ENCODE measurements at places on chromosomes 5 and 9.

DNA sequence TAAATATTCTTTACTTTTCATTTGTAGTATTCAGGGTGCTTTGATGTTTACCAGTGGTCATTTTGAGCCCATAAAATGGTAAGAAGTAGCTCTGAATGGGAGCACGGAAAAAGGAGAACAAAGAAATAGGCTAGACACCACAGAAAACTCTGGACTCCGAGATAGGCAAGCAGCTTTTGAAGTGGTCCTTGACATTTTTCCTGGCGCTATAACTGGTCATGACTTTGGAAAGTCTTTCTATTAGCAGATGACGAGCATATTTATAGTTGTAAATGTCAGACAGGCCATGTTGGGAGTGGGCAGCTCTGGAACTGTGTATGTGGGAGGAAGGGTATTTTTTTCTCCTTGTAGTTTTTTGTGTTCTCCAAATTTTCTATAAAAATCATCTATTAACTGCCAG lies 126.1 kb upstream of the POC5 start:
- no peak for DNase-seq

GRCh38 chr9:33687779-33688178 lies 107.6 kb upstream of the PRSS3 start:
- DNase-seq, result no peak

DNA sequence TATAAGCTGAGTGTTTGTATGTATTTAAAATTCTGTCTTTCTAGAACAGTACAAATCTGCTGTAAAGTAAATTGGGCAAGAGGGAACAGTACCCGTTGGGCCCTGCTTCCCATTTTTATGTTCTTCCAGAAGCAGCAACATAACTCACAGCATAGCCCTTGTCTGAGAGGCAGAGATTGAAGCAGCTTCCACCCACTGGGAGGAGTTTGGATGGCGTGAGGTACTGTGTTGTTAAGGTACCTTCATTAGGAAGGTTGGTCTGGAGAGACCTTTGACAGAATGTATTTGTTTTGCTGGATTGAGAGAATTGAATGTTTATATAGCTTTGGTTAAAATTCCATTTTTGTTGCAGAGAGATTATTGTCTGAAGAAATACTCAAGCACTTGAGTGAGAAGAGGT lies 24.8 kb downstream of the RAI14 start:
- DNase-seq, result no peak

GRCh38 chr9:128216781-128217553 lies 13.8 kb downstream of the DNM1 start:
- no peak for DNase-seq

DNA sequence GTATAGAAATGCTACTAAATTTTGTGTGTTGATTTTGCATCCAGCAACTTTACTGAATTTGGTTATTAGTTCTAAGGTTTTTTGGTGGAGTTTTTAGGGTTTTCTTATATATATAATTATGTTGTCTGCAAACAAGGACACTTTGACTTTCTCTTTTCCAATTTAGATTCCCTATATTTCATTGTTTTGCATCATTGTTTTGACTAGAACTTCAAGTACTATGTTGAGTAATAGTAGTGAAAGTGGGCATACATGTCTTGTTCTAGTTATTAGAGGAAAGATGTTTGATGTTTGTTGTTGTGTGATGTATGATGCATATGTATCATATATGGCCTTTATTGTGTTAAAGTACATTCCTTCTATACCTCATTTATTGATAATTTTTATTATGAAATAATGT lies 362.3 kb upstream of the PRR16 start:
- DNase-seq, result no peak

DNA sequence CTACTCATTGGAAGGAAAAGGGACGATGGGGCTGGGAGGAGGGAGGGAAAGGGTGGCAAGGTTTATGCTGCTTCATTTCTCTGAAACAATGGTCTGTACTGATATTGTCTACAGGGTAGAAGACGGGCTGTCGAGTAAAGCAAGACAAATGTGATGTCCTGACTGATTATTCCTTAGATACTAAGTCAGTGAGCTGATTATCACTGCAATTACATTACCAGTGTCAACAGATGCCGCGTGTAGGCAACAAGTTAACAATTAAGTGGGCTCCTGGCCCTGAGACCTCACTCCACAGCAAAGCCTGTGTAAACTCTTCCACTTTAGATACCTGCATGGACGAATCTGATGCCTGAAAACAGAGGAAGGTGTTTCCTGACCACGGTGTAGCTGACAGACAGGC lies 602.8 kb downstream of the IRX1 start:
- DNase-seq, result no peak

- DNase-seq, result no peak
Measured at GRCh38 chr9:125785248-125785751, 38.1 kb downstream of the PBX3 start.

- DNase-seq, result no peak
Measured at GRCh38 chr5:96377597-96377996, 55.5 kb downstream of the PCSK1 start.

- no peak for DNase-seq
Measured at GRCh38 chr9:35568196-35568595, 36.9 kb upstream of the TESK1 start.

GRCh38 chr9:6134661-6135180 lies 80.9 kb upstream of the IL33 start:
- no peak for DNase-seq

- DNase-seq, result no peak
Measured at GRCh38 chr9:97548379-97548778, 46.9 kb downstream of the TMOD1 start.

GRCh38 chr5:32916648-32917047 lies 205.5 kb downstream of the NPR3 start:
- no peak for DNase-seq

- no peak for DNase-seq
Measured at GRCh38 chr5:32319392-32319791, 6.7 kb upstream of the MTMR12 start.

DNA sequence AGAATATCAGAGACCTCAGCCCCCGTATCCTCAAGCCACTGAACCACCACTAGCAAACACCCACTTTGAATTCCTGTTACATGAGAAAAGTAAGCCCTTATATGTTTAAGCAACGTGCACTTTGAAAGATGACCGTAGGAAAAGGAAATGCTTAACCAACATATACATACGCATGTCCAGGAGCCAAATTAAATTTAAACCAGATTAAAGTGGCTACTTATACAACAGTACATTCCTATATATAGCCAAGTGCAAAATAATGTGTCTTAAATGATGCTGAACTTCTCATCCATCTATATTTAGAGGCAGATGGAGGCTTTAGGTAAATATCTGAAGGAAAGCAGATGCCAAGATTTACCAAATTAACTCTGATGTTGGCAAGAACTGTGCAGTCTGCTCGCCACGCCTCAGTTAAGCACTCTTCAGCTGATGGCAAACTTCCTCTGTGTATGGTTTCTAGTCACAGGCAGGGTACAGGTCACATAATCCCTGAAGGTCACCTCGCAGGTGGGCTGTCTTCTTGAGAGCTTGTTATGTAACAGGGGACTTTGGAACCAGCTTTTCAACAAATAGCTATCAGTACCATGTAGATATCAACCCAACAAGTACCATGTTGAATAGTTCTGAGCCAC lies 8.6 kb downstream of the GCNT4 start:
- no peak for DNase-seq

- no peak for DNase-seq
Measured at GRCh38 chr5:88830567-88830966, 52.4 kb downstream of the MEF2C start.

DNA sequence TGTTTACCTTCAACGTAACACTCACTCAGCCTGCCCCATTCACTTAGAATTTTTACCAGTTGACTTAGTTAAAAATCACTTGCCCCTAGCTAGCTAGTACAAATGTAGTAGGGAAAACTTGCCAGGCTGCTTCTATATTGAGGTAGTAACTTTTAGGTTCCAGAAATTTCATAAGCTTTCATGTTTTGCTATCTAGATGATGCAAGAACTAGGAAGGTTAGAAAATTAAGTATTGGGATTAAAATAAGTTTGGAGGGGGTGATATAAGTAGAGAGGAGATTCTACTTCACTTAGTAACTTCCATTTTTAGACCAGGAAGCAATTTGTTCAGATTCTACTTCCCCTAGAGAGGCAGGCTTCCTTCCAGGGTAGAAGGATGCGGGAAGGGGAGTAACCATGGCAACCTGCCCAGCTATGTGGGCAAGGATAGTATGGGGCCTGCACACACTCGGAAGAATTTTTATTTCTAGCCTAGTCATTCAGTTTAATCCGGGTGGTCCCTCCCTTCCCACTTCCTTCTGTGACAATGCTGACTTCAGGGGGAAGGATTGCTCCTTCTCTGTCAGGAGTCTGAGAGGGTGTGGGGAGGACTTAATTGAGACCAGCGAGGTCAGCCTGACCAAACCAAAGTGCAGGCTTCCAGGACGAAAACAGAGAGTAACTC lies 4.2 kb downstream of the DAB2 start:
- peak; percentile 50 for DNase-seq

DNA sequence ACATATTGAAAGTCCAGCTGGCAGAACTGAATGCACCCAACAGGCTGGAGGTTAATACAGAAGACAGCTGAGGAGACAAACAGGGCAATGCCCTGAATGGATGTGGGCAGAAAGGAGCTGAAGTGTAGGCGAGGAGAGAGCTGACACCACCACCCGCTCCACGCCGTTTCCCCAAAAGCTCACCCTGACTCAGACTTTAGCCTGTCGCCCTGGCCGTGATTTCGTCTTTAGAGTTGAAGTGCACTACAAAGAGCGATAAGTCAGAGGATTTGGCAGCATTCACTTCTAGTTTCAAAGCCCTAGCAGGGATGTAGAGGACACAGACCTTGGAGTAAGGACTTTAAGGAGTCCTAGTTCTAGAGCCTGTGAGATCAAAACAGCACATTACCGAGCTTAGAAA lies 2.2 kb upstream of the ERAP1 start:
- no peak for DNase-seq

- no peak for DNase-seq
Measured at GRCh38 chr5:134255418-134256150, 29.7 kb upstream of the PPP2CA start.

DNA sequence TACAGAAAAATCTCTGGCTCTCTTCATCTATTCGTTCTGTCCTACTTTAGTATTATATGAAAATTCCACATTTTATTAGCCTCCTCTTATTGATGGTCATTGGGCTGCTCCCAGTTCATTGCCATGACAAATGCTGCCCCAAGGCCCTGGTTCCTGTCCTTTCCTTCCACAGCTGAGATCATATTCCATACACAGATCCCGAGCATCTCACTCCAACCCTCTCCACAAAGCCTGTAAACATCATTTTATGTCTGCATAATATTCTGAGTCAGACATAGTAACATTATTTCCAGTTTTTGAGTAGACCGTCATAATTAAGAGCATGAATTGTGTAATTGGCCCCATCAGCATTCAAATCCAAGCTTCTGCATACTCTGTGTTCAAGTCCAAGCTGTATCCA lies 86.3 kb downstream of the MVB12B start:
- no peak for DNase-seq

DNA sequence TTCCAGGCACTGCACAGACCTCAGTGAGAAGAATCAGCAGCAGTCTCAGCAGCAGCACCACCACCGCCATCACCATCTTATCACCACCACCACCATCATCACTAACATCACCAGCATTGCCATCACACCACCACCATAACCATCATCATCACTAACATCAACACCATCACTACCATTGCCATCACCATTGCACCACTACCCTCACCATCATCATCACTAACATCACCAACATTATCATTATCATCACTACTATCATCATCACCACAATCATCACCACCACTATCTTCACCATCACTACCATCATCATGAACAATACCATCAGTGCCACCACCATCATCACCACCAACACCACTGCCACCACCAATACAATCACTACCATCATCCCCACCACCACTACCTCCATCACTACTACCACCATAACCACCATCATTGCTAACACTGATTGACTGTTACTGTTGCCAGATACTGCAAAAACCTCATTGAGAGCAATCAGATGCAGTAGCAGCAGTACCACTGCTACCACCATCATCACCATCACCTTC lies 61.7 kb downstream of the ABLIM3 start:
- no peak for DNase-seq

GRCh38 chr5:59390074-59390659 lies 503.4 kb downstream of the PDE4D start:
- DNase-seq, result no peak

- DNase-seq, result no peak
Measured at GRCh38 chr9:89137542-89138462, 40.8 kb downstream of the SHC3 start.

DNA sequence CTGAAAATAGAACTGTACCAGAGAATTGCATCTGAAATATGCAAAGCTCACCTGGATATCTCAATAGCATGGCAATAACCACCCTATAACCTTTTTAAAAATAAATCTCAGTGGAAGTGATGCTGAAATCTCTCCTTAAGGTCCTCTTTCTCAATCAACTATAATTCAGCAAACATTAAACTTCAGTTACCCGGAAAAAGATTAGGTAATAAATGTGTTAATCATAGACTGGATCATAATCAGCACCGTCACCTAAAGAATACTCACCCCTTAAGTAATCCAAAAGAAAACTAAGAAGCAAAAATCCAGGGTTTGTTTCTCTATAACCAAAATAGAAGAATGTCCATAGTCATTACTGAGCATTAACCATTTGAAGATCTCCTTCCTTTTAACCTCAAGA lies 44.3 kb upstream of the DENND4C start:
- no peak for DNase-seq

- DNase-seq, result no peak
Measured at GRCh38 chr9:96651626-96652025, 3.5 kb downstream of the PRXL2C start.

DNA sequence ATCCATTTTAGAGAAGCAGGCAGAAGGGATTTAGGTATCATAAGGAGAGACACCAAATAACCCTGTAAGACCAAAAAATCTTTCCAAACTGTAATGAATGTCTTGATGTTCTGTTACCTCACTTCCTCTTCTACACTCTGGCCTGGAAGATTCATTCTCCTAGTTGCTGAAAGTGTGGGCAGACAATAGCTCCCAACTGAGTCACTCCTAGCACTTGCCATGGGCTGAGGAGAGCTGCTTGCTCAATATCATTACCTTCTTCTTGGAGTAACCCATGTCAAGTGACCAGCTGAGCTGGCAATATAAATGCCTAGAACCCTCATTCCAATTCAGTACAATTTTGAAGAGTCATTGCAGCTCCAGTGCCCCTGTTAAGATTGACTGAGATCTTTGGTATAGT lies 1985.5 kb upstream of the CDH6 start:
- no peak for DNase-seq

GRCh38 chr9:135209852-135210251 lies 122.4 kb downstream of the OLFM1 start:
- no peak for DNase-seq

- DNase-seq, result no peak
Measured at GRCh38 chr5:34026089-34026761, 16.8 kb downstream of the C1QTNF3 start.
